ENCODE measurements at places on chromosomes 12 and 14.

GRCh38 chr12:111441107-111441928 lies 35.6 kb downstream of the SH2B3 start:
- DNase-seq: peak; percentile 44

DNA sequence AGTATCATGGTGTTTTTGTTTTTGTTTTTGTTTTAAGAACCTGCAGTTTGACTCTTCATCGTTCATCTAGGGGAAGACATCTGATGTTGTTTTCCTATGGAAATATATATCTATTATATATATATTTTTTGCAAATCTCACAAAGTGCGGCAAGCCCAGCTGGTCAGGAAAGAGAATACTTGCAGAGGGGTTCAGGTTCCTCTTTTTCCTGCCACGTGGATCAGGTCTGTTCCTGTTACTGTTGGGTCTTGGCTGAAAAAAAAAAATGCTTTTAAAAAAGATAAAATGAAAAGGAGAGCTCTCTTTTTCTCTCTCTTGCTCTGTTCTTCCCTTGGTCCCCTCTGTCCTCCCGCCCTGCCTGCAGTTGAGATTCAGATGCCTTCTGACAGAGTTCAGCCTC lies 179.4 kb upstream of the BCL2L14 start:
- DNase-seq: no peak

- DNase-seq: no peak
Observed at GRCh38 chr14:52883658-52884057, 67.2 kb downstream of the FERMT2 start.

DNA sequence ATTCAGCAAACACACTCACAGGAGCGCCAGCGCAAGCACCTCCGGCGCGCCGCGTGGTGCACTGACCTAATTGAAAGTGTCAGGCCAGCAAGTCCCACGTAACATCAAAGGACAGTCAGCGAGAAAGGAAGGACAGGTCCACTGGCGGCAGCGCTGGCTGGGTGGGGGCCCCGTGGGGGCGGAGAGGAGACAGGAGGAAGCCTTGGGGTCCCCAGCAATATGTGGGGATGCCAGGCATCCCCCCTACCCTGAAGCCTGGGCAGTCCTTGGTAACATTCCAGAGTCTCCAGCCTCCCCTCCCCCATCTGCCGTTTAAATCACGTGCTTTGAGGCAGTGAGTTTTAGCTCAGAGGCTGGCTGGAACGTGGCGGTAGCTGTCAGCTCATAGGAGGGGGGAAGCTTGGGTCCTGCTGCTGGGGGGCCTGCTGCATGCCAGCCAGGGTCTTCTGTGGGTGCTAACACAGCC lies 159.2 kb downstream of the CALM1 start:
- peak; percentile 79 for DNase-seq

- no peak for DNase-seq
Observed at GRCh38 chr14:99213101-99213500, 58.9 kb downstream of the BCL11B start.

GRCh38 chr12:6927379-6928021 lies at the start of gene ATN1:
Gene ATN1, plus strand, starts transcription at chr12:6927959. Its CDS starts 6,043 bp downstream, at chr12:6934002.
- DNase-seq: peak; percentile 92

- DNase-seq: no peak
Observed at GRCh38 chr14:31886156-31886835, 190.8 kb upstream of the ARHGAP5 start.

GRCh38 chr14:76911473-76911872 lies 85.3 kb downstream of the LRRC74A start:
- no peak for DNase-seq

- DNase-seq: no peak
Observed at GRCh38 chr14:25349269-25349668, 299.3 kb upstream of the STXBP6 start.

Measured in islet precursor cell (in vitro differentiated cells).